ENCODE measurements at places on chromosomes 3 and 15. TPM values are rescaled to one million over a fixed set of nuclear protein-coding genes. Genes with fewer than 3 reads are reported as not detected.
A peak's percentile ranks its signal among the peaks of the same experiment; 100 is the strongest.

DNA sequence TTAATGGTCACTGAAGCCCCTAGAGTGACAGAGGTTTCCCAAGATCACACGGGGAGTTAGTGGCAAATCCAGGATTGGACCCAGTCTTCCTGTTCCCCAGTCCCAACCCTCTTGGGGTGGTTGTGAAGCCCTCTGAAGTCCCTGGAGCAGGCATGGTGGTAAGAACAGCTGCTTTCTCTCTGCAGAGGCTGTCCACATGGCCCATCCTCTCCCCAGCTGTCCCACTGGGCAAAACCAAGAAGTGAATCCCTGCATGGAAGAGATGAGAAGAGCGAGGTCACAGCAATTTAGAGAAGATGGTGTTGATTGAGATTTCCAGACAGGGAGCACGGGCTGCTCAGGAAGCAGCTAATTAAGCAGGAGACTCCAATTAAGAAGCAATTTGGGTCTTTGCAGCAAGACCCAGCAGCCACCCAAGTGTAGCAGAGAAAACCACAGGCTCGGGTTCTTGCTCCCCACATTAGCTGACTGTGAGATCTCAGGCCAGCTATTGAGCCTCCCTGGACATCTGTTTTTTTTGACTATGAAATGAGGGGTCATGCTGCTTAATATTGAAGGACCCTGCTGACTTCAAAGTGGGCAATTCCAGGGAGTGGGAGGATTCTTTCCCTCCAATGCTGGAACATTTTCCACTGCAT, 14.8 kb upstream of the HDAC11 start:
- no peak for DNase-seq

DNA sequence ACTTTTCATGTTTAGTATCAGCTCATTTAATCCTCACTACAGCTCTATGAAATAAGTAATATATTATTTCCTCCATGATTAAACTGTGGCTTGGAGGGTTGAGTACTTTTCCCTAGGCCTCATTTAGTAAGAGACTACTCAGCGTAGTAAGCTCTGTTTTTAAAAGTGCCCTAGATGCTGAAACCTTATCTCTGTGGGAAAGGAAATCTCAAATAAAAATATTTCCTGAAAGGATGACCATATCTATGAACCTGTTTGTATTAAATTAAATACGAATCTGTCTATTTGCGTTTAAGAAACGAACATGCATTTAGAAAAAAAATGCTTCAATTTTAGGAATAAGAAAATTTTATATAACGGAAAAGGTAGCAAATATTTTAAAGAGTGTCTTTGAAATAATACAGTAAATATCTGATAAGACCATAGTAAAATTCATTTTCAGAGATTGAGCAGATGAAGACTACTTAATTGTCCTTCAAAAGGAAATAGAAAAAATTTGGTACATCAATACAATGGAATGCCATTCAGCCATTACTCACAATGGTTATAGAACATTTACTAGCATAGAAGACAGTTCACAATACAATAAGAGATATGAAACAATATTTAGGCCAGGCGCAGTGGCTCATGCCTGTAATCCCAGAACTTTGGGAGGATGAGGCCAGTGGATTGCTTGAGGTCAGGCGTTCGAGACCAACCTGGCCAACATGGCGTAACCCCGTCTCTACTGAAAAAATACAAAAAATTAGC, 56.2 kb downstream of the ATG7 start:
- DNase-seq: no peak

GRCh38 chr3:48013288-48013980, 2.8 kb downstream of the MAP4 start:
- DNase-seq: peak; percentile 48

- no peak for DNase-seq
Observed at GRCh38 chr15:57370929-57371328, 5.4 kb upstream of the CGNL1 start.

GRCh38 chr3:47441796-47442551, 33.8 kb downstream of the SCAP start:
- no peak for DNase-seq

DNA sequence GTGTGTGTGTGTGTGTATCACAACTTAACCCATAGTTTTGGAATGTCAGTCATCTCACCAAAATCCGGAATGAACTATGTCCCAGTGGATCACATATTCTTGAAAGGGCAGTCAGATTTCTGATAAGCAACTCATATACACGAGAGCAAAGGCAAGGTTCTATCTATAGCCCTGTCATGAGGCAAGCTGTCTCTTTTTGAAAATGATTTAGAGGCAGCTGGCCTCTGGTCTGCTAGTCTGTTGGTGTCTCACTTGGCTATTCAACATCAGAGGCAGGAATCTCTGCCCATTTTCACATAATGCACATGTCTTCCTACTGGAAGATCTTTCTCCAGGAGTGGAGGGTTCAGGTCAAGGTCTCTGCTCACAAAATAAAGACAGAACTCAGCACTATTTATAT, 79.8 kb downstream of the CNTN6 start:
- no peak for DNase-seq

DNA sequence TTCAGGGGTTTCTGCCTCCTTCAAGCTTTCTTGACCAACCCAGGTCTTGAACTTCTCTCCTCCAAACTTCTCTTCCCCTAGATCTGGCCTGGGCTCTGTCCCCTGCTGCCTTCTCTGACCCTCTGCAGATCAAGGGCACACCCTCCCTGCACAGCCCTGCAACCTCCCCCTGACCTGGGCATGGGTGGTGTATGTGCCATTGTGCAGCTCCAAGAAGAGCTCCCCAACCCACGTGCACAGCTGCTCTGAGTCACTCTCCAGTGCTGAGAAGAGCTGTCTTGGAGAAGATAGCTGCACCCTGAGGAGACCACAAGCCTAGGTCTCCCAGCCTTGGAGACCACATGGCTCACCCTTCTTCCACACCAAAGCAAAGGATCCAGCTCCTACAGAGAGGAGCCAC, 8.0 kb downstream of the MAN2C1 start:
- no peak for DNase-seq

GRCh38 chr3:157327018-157327417, 109.6 kb upstream of the PTX3 start:
- no peak for DNase-seq

The RSRC1 gene
- 13.8 TPM for polyA plus RNA-seq

- no peak for DNase-seq
Observed at GRCh38 chr3:140859592-140860336, 81.9 kb upstream of the SLC25A36 start.

DNA sequence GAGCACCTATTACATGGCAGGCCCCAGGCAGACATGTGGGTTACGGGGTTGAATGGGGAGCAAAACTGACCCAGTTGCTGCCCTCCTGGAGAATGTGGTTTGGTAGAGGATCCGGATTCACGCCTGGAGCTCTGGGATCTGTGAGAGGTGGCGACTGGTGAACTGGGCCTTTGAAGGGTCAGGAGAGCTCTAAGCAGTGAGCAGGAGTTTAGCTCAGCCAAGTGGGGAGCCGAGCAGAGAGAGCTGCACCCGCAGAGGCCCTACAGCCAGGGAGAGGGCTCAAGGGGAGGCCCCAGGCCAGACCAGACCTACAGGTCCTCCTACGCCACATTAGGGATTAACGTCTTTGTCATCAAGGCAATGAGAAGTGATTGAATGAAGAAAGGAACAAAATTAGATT, 179.8 kb upstream of the TLE3 start:
- no peak for DNase-seq

GRCh38 chr3:141659821-141660613, 78.1 kb upstream of the RNF7 start:
- peak; percentile 55 for DNase-seq

- no peak for DNase-seq
Observed at GRCh38 chr3:186151077-186151971, 42.4 kb upstream of the ETV5 start.
